Tibial nerve (tissue), 4 donors: ENCODE measurements at places on chromosomes 3 and 15.

GRCh38 chr15:82901114-82901805, 51.3 kb downstream of the HOMER2 start:
- DNase-seq: no peak

DNA sequence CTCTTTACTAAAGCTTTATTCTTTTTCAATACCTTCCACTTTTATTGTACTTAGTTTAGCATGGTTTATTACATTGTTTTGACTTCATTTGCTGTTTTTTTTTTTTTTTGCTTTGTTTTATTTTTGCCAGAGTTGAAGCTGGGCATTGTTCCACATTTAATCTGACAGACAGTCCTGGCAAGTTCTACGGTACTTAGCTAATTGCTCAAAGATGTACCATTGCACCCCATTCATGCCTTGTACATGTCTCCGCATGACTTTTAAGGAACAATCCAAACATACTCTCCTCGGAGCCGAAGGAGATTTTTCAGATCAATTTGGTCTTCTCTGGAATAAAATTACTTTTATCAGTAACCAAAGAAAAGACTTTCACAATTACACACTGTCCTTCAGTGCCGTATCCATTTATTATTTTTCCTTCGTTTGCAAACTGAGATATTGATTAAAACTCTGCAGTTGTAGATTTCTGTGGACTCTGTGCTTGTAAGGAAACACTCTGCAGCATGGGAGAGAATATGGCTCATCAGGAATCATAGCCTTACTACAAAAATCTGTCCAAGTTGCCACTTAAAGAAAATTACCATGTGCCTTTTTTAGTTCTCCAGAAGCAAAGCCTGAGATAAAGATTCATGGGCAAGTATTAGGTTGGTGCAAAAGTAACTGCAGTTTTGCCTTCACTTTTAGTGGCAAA, 952.0 kb downstream of the AGBL1 start:
- no peak for DNase-seq

GRCh38 chr15:56917652-56918045, 795 bp upstream of the TCF12 start:
- DNase-seq: peak; percentile 21

DNA sequence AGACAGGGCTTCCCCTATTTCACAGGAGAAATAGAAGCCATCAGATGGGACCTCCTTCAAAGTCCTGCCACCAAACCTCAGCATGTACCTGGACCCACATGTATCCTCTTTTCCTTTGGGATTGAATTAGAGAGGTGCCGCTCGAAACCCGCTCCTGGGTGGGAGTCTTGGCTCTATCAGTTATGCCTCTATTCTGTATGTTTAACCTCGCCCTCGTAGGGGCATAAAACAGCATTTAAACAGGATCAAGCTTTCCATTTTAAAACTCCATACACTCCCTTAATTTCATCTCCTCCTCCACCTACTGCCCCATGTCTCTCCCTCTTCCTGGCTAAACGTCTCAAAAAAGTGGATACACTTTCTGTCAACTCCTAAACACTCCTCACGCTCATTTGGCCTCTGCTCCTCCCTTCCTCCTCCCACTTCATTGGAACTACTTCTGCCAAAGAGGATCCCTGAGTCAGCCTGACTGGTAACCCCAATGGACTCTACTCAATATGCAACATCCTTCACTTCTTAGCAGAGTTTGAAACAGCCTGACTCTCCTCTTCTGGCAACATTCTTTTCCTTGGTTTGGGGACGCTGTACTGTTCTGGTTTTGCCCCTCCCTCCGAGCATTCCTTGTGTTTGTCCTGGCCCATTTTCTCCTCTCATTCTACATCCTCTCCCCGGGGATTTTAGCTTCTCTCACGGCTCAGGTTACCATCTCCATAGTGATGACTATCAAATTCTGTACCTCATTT, 23.0 kb upstream of the MUC20 start:
- peak; percentile 61 for DNase-seq

DNA sequence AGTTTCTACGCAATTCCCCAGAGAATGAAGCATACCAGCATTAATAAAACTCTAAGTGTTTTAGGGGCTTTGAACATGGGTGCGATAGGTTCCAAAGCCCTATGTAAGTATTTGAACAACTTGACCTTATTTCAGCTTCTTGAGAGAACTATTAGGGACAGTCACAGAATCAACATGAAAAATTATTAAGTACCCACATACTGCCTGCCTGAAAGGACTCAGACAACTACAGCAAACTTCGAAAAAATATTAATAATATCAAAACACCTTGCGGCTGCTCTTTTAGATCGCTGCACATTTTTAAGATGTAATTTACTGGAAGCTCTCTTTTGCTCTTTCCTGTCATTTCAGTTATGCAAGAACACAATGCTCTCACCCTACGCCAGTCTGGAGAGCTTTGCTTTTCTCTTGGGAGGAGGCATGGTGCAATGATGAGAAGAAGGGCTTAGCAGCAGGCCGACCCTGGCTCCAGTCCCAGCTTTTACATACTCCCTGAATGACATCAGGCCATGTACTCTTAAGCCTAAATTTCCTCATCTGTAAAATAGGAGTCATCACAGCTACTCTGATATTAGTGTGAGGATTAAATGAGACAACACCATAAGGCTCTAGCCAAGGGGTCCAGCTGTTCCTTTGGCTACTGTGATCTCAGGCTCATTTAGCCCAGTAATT, 640.7 kb downstream of the FHIT start:
- peak; percentile 31 for DNase-seq

- no peak for DNase-seq
Observed at GRCh38 chr3:10495614-10496013, 9.8 kb downstream of the ATP2B2 start.

DNA sequence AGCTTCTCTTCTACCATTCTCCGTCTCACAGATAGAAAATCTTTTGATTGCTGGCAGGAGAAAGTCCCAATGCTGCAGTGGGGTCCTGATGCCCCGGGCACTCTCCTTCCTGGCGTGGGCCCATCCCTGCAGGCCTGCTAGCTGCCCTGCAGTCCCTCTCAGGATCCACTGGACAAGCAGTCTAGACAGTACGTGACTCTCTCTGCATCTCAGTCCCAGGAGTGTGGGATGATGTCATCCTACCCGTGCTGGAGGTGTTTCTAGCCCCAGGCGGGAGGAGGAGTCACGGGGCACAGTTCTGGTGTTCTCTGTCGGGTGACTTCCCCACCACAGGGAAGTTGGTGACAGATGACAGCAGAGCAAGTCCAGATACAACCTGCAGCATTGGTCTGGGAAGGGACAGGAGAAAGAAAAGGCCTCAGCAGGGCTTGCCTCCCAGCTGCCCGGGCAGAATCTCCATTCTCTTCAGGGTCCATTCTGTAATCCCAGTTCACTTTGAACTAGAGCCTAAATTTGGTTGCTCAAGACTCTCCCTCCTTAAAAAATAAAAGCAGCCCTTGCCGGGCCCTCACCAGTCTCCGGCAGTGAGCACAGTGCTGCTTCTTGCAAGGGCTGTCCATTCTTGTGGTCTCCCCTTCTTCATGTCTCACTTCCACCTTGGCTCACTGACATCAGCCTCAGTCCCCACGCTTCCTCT, 30.6 kb downstream of the SLC28A1 start:
- DNase-seq: peak; percentile 65

DNA sequence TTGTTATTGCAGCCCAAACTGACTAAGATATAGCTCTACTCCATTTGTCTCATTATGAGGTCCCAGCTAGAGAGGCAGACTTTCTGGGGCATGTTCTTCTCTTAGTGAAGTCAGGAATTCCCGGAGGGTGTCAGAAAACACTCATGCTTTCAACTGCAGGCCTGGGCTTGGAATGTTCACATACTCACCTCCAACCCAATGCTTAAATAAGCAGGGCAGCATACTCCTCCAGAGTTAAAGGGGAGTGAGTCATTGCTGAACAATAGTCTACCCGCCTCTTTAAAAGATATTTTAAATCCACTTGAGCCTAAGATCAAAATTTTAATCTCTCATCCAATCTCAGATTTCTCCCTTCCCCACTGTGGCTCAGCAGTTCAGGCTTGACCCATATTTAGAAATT, 167.8 kb upstream of the DPH6 start:
- DNase-seq: no peak

DNA sequence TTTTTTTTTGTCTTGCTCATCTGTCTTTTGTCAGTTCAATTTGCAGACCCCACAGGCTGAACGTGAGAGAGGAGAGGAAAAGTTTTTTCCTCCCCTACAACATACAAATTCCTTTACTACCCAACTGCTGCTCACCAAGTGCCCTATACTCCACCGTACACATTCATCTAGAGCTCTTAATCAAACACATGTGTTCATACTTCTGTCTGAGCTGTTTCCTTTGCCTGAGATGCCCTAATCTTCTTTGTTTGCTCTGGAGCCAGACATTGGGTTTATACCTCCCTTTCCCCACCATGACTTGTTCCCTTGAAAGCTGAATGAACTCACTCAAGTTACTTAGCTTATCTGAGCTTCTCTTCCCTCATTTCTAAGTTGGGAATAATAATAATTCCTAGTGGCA, 122.7 kb upstream of the RASGRP1 start:
- DNase-seq: no peak

GRCh38 chr3:186254676-186255650, 107.1 kb downstream of the DGKG start:
- DNase-seq: no peak

- DNase-seq: no peak
Observed at GRCh38 chr15:98614681-98615080, 33.7 kb upstream of the IGF1R start.

- no peak for DNase-seq
Observed at GRCh38 chr3:71042759-71043158, 540.8 kb downstream of the FOXP1 start.

DNA sequence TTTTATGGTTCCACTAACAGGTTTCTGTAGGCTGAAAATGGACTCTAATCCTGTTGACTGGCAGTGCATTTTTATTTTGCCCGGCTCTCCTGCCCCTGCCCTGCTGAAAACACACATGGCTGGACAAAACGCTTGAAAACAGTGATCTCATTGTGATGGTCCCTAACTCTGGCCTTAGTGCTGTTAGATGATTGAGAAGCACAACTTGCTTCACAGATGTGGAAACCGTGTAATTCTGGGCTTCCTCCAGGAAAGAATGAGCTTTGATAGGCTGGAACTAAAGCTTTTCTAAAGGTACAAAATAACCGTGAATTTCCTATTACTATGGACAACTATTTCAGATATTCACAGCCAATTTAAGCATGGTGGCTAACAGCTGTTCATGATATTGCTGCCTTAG, 121.4 kb downstream of the VGLL3 start:
- DNase-seq: no peak

- no peak for DNase-seq
Observed at GRCh38 chr15:70424937-70425411, 327.3 kb upstream of the TLE3 start.

- DNase-seq: no peak
Observed at GRCh38 chr3:127606086-127606805, 8.0 kb downstream of the MCM2 start.

DNA sequence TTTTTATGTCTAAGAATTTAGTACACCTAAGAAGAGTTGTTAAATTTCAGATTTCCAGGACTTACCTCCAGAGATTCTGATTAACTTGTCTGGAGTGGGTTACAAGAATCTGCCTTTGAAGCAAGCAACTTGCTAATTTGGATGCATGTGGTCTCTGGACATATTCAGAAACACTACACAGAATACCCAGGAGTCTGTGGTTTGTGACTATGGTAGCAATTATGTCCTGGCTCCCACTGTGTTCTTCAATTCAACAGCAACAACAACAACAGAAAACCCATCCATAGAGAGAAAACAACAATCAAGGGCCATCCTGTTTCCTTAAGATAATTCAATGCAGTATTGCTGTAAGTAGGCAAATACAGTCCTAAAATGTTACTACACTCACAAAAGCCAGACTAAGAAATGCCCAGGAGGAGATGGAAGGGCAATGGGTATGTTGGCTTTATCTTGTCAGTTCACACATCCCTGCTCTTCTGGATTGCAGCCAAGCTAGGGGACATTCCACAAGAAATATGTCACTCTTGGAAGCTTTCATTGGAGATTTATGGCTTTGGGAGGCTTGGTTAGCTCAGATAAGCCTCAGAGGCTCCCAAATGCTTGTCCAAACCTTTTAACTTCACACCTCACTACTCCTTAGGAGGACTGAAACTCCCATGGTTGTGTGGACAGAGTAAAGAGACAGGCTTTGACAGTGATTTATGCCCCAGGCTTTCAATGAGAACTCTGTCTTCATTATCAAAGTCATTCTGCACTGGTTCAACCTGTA, 99.4 kb upstream of the MRPL3 start:
- no peak for DNase-seq

DNA sequence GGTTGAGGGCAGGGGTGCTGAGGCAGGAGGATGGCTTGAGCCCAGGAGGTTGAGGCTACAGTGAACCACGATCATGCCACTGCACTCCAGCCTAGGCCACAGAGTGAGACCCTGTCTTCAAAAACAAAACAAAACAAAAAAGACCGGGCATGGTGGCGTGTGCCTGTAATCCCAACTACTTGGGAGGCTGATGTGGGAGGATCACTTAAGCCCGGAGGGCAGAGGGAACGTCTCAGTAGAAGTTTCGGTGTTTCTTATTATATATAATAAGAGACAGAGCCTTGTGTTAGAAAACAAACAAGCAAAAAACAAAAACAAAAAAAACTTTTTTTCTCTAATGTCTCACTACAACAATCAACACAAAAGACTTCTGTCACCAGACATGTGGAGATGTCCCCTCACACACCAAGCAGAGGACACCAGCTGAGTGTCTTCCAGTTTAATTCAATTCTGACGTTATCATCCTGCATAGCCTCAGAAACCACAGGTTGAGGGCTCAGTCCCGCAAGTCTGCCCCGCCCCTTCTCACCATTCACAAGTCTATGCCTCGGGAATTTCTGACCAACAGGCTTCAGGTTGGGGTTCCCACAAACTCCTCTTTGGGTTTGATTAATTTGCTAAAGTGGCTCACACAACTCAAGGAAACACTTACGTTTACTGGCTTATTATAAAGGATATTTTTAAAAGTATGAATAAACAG, 24.0 kb upstream of the EIF4A2 start:
- DNase-seq: no peak

- no peak for DNase-seq
Observed at GRCh38 chr15:35557544-35557943, 11.6 kb upstream of the DPH6 start.

GRCh38 chr15:81014446-81015093, 13.8 kb downstream of the TLNRD1 start:
- DNase-seq: no peak

GRCh38 chr15:92059036-92059970, 205.8 kb downstream of the SLCO3A1 start:
- no peak for DNase-seq

- no peak for DNase-seq
Observed at GRCh38 chr3:167304077-167304476, 76.0 kb downstream of the ZBBX start.

DNA sequence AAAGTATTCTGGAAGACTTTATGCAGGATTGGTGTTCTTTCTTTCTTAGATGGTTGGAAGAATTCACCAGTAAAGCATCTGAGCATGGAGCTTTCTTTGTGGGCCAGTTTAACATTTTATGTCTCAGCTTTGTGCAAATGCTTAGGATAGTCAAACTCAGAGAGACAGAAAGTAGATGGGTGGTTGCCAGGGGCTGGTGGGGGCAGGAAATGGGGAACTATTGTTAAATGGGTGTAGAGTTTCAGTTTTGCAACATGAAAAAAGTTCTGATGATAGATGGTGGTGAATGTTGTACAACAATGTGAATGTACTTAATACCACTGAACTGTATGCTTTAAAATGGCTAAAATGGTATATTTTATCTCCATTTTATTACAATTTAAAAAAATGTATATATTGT, 24.8 kb downstream of the SPCS1 start:
- no peak for DNase-seq

- no peak for DNase-seq
Observed at GRCh38 chr15:73717802-73718201, 33.6 kb downstream of the CD276 start.
